ENCODE measurements at places on chromosomes 2 and 18. TPM values are rescaled to one million over a fixed set of nuclear protein-coding genes. Genes with fewer than 3 reads are reported as not detected.

MAP3K19 gene
- not detected for total RNA-seq

DNA sequence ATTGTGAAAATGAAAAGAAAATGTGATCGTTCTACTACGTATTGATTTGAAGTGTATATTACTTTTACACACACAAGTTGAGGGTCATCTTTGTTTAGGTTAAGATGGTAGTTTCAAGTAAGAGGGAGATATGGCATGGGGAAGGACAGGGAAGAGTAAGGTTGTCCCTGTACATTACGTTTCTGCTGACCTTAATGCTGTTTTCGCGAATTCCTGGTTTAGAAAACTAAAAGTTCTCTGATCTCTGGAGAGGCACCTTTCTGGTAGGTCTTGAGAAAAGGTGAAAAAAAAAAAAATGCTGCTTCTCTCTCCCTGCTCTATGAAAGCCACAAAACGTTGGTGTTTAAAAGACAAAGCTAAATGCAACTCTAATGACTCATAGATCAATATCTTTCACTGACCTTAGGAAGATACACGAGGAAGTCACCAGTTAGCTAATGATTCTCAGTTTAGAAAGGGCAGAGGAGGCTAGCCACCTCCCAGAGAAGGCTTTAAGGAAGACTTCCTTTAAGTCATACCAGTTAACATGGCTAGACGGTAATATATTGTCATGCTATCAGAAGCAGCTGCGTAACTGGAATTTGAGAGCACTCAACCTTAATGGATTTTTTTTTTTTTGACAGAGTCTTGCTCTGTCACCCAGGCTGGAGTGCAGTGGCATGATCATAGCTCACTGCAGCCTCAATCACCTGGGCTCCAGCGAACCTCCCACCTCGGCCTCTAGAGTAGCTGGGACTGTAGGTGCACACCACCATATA is 13.2 kb downstream of the TXNDC2 start:
- peak; percentile 9 for DNase-seq

- DNase-seq, result no peak
Measured at GRCh38 chr2:52264911-52265310, 1233.0 kb upstream of the NRXN1 start.

GRCh38 chr2:17231394-17231965 is 286.8 kb downstream of the RAD51AP2 start:
- DNase-seq, result no peak
